ENCODE measurements at places on chromosomes 3 and 15.

DNA sequence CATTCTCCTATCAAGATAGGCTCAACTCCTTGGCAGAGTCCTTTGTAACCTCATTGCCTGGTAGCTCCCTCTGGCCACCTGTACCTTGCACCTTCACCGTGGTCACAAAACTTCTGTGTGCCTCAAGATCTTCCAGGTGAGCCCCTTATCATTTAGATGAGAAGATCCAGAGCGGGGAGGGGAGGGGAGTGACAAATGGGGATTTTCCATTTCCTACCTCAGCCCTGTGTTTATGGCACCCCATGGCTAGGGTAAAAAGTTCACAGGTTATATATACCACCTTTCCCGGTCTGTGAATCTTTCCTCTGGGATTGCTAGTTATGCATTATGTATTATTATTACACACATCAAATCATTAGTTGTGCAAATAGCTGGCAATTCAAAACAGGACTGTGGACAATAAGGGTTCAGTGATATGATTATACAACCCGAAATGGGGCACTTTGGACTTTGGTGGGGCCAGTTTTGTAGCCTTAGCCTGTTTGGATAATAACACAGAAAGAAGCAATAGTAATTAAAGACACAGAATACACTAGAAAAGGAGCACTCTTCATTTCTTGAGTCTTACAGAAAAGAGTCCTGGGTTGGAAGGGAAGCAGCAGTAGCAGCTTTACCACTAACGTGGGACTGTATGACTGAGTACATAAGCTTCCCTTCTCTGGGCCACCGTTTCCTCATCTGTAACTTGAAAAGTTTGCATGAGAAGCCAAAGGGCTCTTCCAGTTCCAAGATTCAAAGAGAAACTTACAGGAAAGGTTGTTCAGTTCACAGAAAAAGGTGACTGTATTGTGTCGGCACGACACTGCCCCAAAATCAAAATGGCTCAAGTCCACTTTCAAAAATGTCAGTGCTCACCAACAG is 7.1 kb downstream of the TLE3 start:
- DNase-seq, result no peak

- DNase-seq, result no peak
Measured at GRCh38 chr3:182605882-182606611, 187.3 kb upstream of the ATP11B start.

- DNase-seq, result no peak
Measured at GRCh38 chr3:167866331-167866730, 130.8 kb downstream of the SERPINI1 start.

GRCh38 chr15:40241269-40242212 is 2.7 kb downstream of the PAK6 start:
- DNase-seq, result no peak

- no peak for DNase-seq
Measured at GRCh38 chr3:188533612-188534357, 379.8 kb downstream of the LPP start.

DNA sequence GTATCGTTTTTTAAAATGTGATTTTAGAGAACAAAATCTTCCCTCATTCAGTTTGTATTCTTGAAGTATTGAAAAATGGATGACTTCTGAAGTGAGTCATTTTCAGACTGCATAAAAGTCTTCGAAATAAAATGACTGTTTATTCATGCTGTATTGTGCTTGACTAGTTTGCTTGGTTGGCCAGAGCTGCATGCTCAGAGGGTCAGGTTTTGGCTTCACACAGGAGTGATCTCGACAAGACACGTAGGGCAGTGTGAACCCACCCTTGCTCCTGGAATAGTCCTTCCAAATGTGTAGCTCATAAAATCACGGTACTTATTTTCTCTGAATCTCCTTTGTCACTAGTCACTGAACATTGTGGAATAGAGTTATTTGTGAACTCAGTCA is 73.3 kb downstream of the FNDC3B start:
- no peak for DNase-seq

DNA sequence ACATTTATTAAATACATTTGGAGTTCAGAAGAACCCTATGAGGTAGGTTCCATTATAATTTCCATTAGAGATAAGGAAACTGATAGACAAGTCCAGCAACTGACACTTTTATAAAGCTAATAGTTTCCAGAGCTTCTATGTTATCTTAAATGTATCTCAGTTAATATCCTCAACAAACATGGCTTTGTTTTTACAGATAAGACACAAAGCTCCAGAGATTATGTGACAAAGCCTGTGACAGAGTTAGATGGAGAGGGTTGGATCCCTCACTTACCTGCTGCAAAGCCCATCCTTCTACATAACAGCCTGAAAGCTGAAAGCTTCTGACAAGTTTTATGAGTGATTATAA is 473 bp upstream of the COMMD2 start:
- DNase-seq, result no peak

DNA sequence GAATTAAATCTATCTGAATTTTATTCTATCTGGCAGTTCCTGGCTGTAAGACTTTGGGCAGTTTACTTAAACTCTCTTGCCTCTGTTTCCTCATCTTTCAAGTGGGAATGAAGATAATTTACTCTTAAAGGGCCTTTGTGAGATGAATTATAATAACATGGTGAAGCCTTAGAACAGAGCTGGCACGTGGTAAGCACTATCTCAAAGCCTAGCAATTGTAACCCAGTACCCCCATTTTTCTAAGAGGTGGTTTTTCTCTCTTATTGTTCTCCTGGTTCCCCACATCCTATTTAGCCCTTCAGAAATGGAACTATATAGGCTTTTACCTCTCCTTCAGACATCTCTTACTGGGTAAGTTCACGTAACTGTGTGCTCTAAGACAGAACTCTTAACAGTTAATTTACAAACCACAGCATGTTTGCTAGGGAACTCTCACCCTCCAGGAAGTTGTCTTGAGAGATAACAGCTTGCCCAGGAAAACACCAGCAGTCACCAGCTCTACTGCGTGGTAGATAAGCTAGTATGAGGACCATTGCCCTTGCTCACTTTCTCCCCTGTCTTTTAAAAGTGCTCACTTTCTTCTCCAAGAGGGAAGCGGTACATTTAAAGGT is 12.3 kb upstream of the CRBN start:
- peak; percentile 50 for DNase-seq

GRCh38 chr15:75809986-75810750 is 33.1 kb upstream of the UBE2Q2 start:
- peak; percentile 8 for DNase-seq

- no peak for DNase-seq
Measured at GRCh38 chr15:29612096-29612495, 210.2 kb downstream of the TJP1 start.

GRCh38 chr3:153001210-153002078 is 160.6 kb upstream of the RAP2B start:
- no peak for DNase-seq

DNA sequence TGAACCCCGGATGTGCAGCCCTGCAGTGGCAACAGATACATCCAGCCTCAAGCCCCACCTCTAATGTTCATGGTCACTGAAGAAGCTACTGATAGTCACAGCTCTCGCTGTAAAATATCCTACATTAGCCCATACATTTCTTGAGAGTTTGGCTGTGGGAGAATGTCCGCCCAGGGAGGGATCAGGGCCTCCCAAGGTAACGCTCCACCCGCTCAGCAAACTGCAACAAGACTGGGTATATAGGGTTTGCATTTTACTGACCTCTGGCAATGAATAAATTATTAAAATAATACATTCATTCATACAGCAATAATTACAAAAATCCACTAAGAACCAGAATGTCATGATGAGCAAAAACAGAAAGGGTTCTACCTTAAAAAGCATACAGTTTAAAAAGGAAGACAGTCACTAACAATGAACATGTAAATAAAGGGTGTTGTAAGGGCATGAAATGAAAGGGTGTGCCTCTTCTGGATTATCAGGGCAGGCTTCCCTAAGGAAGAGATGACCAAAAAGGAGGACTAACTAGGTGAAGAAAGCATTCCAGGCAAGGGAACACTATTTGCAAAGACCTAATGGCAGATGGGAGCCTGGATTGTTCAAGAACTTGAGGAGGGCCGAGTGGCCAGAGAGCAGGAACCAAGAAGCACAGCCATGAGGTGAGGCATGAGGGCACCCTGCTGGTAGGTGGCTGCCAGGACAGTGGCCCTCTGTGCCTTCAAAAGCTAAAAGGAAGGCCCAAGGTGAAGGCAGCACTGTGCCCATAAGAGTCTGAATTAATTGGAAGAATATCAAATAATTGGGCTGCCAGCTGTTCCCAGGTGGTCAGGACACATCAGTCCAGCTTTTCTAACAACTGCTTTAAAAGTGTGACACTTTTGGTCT is 28.1 kb upstream of the CTDSPL start:
- no peak for DNase-seq

DNA sequence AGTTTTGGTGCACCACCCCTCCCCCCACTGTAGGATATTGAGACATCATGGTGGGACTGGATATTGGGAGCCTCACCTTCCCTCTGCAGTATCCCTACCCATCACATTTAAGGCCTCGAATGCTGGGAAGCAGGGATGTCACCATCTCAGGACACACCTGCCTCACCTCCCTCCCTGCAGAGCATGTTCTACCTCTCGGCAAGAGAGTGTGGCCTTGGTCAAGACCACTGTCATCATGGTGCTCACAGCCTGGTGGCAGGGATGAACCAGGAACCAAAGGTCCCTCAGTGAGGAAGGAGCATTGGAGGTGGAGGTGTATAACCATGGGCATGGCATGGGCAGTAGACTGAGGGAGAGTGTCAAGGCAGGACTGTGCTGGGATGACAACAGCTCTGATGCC is 104.8 kb downstream of the CORO2B start:
- no peak for DNase-seq

DNA sequence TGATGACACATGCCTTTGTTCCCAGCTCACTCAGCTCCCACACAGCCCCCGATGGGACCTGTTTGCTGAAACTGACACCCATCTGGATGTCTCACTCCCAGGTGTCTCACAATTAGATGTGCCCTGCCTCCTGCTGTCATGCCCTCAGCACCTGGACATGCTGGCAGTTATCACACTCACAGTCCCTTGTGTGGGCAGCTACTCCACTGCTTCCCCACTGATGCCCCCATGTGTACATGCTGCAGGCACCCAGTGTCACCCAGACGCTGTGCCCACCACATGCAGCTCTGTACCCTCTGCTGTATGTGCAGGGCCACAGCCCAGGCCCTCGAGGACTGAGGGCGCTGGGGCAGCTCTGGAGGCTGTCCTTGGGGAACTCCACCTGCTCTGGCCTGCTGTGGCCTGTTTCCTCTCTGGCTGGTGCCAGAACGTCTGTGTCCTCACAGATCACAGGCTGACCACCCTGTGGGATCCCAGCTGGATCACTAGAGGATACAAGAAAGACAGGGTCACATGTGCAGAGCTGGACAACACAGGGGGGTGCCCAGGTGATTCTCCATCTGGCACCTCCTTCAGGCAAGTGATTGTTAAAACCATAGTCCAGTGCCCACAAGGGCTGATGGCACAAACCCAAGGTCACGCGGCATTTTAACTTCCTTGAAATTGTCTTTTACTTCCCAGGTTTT is 14.0 kb downstream of the C3orf22 start:
- DNase-seq, result no peak

Data from CD4-positive, alpha-beta memory T cell (primary cell).